ENCODE measurements at places on chromosomes 6 and 20. TPM values are rescaled to one million over a fixed set of nuclear protein-coding genes. Genes with fewer than 3 reads are reported as not detected.
A peak's percentile ranks its signal among the peaks of the same experiment; 100 is the strongest.

GPX5 gene
- total RNA-seq: not detected

EEF1A2 gene
- 0.68 TPM for total RNA-seq

DNAJC5 gene
- 42.7 TPM for total RNA-seq

MAFB gene
- total RNA-seq: 31.9 TPM

HLA-DPA1 gene
- total RNA-seq: 1.8 TPM

DNA sequence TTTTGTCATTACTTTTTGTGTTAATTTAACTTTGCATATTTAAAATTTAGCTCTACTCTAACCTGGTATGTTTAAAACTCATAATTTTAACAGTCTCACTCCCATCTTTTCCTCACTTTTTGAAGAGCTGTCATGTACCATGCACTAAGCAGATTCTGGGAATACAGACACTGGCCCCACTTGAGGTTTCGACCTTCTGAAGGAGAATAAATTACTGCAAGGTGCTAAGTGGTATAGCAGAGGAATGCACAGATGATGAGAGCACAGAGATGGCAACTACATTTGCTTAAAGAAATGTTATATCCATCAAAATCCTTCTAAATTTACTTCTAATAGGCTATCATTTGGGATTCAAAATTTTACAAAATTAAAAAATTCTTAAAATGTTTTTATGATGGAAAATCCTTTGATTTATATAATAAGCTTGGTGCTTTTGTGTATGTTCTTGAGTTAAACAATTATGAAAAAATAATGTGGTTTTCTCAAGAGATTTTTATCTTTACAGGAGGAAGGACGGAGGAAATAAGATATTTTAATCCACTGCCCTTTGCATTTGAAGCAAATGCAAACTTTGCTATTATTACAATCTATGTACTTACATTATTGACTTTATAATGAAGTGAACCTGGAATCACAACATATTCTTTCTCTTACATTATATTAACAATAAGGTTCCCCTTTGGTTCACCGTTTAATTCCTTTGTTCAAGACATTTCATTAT, 79.3 kb downstream of the AHI1 start:
- H3K4me3 ChIP-seq: no peak overlapping the region
- DNase-seq: no peak
- H3K27me3 ChIP-seq: no peaks in the 10 kb centered on the region
- peaks cover 13% of the 10 kb centered on the region for H3K36me3 ChIP-seq
- peaks cover 8% of the 10 kb centered on the region for H3K4me1 ChIP-seq
- H3K27ac ChIP-seq: no peak overlapping the region

- no peak overlapping the region for H3K4me3 ChIP-seq
- H3K27me3 ChIP-seq: peaks cover 5% of the 10 kb centered on the region
- H3K36me3 ChIP-seq: no peaks in the 10 kb centered on the region
- DNase-seq: no peak
- no peak overlapping the region for H3K27ac ChIP-seq
These were observed 127.6 kb downstream of the MRPL14 start for GRCh38 chr6:43999628-44000027.

DNA sequence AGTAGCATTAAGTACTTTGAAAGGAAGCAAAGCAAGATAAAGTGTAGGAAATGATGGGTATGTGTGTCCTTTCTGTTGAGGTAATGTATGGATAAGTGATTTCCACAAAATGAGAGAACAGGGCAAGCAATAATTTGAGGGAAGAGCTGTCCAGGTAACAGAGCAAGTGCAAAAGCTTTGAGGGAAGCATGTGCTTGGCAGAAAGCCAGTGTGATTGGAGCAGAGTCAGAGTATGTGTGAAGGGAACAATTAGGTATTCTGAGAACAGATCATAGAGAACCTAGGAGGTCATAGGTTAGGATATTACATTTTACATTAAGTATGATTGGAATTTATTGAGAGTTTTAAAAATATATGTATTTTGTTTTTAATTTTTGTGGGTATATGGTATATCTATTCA, 30.2 kb upstream of the MAN1A1 start:
- H3K4me3 ChIP-seq: no peak overlapping the region
- H3K36me3 ChIP-seq: no peaks in the 10 kb centered on the region
- DNase-seq: no peak
- no peak overlapping the region for H3K27ac ChIP-seq
- H3K27me3 ChIP-seq: no peaks in the 10 kb centered on the region
- H3K4me1 ChIP-seq: no peaks in the 10 kb centered on the region

DNA sequence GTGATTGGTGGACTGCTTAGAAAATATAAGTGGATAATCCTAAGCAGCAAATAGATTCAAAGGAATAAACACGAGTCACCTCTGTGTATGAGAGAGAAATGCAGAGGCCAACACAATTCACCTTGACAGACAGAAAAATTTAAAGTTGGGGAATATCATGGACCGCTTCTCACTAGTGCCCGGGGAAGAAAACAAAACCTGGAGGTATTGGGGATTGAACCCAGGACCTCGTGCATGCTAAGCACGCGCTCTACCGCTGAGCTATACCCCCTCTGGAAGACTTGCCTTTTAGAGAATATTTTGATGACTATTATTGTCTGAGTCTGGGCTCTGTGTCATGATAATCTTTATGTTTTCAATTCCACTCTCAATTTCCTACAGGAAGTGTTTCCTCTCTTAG, 111.9 kb downstream of the TRIM27 start:
- DNase-seq: no peak
- H3K36me3 ChIP-seq: no peaks in the 10 kb centered on the region

GRCh38 chr6:33694401-33694931, 17.0 kb downstream of the UQCC2 start:
- peaks cover 21% of the 10 kb centered on the region for H3K36me3 ChIP-seq
- no peak for DNase-seq
- H3K4me3 ChIP-seq: no peak overlapping the region
- H3K27ac ChIP-seq: peak overlapping the region; percentile 84

- H3K4me3 ChIP-seq: no peak overlapping the region
- DNase-seq: peak; percentile 30
- peaks cover 22% of the 10 kb centered on the region for H3K27me3 ChIP-seq
- H3K27ac ChIP-seq: no peak overlapping the region
- no peaks in the 10 kb centered on the region for H3K36me3 ChIP-seq
These were observed 196.1 kb downstream of the LRFN2 start for GRCh38 chr6:40391086-40391485.

- no peak overlapping the region for H3K27ac ChIP-seq
- peaks cover 20% of the 10 kb centered on the region for H3K4me1 ChIP-seq
- H3K27me3 ChIP-seq: peaks cover 28% of the 10 kb centered on the region
- no peak for DNase-seq
- no peaks in the 10 kb centered on the region for H3K36me3 ChIP-seq
These were observed 121.0 kb downstream of the QRSL1 start for GRCh38 chr6:106750142-106750918.

DNA sequence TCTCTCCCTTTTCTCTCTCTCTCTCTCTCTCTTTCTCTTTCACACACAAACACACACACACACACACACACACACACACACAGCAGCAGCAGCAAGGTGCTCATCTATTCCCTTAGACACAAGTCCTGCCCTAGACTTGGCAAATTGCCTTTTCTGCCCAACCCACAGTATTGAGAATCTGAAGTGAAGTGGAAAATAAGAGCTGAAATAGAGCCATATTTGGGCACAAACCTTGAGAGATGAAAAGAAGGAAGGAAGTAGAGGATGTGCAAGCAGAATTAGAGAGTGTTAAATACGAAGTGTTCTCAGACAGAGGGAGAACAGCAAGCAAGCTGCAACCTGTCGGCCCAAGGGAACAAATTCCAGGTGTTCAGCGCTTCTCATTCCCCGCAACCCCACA, 557.5 kb upstream of the NOX3 start:
- DNase-seq: no peak
- H3K27me3 ChIP-seq: no peaks in the 10 kb centered on the region
- no peaks in the 10 kb centered on the region for H3K36me3 ChIP-seq
- H3K27ac ChIP-seq: no peak overlapping the region
- no peaks in the 10 kb centered on the region for H3K4me1 ChIP-seq
- no peak overlapping the region for H3K4me3 ChIP-seq

DNA sequence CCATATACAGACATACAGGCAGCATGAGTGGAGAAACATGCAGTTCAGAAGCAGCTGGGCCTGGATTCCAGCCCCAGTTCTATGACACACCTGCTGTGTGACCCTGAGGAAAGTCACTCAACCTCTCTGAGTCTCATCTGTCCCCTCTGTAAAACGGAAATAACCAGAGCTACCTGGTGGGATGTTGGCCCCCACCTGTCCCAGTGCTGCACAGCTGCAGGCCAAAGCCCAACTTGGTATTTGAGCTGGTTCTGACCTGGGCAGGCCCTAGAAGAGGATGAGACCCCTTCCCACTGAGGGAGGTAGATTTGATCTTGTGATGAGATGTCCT, 55.5 kb downstream of the PPP1R16B start:
- no peaks in the 10 kb centered on the region for H3K36me3 ChIP-seq
- H3K27me3 ChIP-seq: peaks cover 9% of the 10 kb centered on the region
- H3K4me3 ChIP-seq: no peak overlapping the region
- no peak for DNase-seq
- no peaks in the 10 kb centered on the region for H3K4me1 ChIP-seq
- no peak overlapping the region for H3K27ac ChIP-seq

DNA sequence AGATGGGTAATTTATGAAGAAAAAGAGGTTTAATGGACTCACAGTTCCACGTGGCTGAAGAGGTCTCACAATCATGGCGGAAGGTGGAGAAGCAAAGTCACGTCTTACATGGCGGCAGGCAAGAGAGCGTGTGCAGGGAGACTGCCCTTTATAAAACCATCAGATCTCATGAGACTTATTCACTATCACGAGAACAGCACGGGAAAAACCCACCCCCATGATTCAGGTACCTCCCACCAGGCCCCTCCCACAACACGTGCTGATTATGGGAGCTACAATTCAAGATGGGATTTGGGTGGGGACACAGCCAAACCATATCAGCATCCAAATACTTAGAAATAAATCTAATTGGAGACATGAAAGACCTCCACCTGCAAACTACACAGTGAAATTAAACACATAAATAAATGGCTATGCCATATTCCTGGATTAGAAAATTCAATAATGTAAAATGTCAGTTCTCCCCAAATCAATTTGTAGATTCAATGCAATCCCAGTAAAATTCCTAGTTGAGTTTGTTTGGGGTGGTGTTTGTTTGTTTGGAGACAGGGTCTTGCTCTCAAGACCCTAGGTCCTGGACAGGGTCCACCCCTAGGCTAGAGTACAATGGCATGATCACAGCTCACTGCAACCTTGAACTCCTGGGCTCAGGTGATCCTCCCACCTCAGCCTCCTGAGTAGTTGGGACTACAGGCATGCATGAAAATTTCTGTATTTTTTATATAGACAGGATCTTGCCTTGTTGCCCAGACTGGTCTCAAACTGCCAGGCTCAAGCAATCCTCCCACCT, 101.6 kb downstream of the TAF4 start:
- no peaks in the 10 kb centered on the region for H3K36me3 ChIP-seq
- peak; percentile 46 for DNase-seq
- H3K27me3 ChIP-seq: no peaks in the 10 kb centered on the region
- H3K4me3 ChIP-seq: no peak overlapping the region
- H3K27ac ChIP-seq: no peak overlapping the region

GRCh38 chr20:62831854-62832211, 15.0 kb downstream of the COL9A3 start:
- H3K27ac ChIP-seq: no peak overlapping the region
- H3K4me3 ChIP-seq: no peak overlapping the region
- no peaks in the 10 kb centered on the region for H3K36me3 ChIP-seq
- peaks cover 2% of the 10 kb centered on the region for H3K27me3 ChIP-seq
- H3K4me1 ChIP-seq: peaks cover 19% of the 10 kb centered on the region
- DNase-seq: no peak

DNA sequence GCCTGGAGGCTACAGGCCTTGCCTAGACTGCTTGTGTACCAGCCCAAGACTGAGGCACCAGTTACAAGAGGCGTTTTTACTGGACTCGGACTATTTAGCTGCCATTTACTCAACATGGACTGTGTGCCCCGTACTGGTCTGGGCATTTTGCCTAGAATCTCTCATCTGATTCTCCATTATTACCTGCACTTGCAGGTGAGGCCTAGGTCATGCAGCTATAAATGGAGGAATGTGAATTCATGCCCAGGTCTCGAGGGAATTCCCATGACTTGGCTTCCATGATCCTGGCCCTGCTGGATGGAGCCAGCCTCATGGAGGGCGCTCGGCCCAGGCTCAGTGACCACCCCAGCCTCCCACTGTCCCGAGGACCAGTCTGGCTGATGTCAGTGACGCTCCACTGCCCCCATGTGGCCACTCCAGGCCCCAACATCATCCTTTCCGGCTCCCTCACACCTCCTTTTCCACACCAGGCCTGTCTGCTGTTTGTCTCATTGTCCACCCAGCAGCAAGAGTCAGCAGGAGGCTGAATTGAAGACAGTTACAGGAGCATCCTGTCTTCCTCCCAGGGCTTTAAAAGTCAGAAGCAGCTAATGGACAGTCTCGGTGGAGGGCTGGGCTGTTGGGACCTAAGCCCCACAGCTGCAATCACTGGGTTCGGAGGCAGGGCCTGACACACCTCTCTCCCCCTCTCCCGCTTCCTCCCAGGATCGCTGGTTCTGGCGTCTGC, 8.7 kb downstream of the MMP24OS start:
- no peaks in the 10 kb centered on the region for H3K27me3 ChIP-seq
- no peak overlapping the region for H3K27ac ChIP-seq
- DNase-seq: no peak
- H3K4me3 ChIP-seq: no peak overlapping the region
- peaks cover 13% of the 10 kb centered on the region for H3K36me3 ChIP-seq

- peaks cover 6% of the 10 kb centered on the region for H3K36me3 ChIP-seq
- H3K4me3 ChIP-seq: peak overlapping the region; percentile 84
- no peaks in the 10 kb centered on the region for H3K27me3 ChIP-seq
- H3K4me1 ChIP-seq: peaks cover 47% of the 10 kb centered on the region
- no peak for DNase-seq
These were observed 2.3 kb downstream of the ZBTB2 start for GRCh38 chr6:151388997-151389617.

DNA sequence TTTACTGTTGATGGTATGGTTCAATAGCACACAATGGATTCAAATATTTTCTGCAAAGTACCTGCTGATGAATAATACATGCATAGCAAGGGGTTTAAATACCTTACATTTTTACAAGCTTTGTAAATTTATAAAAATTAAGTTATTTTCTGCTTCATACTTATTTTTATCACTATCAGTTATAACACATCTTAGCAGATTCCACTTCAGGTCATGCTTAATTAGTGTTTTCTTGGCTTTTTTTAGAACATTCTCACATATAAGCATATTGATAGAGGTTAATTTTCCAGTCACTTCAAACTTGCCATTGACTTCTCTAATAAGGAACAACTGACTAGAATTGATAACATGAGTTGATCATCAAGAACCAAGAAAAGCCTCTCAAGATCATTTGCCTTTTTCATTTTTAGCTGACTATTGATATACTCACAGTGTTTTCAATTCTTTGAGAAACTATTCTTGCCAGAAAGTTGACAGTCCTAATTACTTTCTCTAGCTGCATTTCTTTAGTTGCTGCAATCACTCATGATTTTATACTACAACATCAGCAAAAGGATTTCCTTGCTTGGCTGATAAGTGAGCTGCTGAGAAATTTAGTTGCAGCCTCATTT, 25.8 kb downstream of the PTCHD4 start:
- no peak overlapping the region for H3K27ac ChIP-seq
- H3K4me3 ChIP-seq: no peak overlapping the region
- DNase-seq: no peak
- no peaks in the 10 kb centered on the region for H3K27me3 ChIP-seq
- no peaks in the 10 kb centered on the region for H3K36me3 ChIP-seq
- H3K4me1 ChIP-seq: peaks cover 6% of the 10 kb centered on the region
